Activated CD4-positive, alpha-beta T cell treated with anti-CD3 and anti-CD28 coated beads, Interleukin-2, amount 50 U/mL, for 24 hours (primary cell): ENCODE measurements at places on chromosomes 1 and 21.

DNA sequence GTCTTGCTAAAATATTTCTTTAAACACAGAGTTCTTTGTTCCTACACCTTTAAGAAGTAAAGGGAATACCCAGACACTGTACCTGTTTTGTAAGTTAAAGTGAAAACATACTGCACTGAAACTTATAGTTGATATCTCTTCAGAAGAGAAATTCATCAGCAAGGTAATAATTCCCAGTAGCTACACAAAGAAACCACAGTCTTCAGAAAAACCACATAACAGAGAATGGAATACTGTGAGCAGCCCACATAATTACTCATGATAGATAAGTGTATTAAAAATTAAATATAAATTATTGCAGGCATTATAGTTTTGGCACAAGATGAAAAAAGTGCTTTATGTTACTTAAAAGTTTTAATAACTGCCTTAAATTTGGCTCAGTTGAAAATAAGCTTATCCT is 276.6 kb downstream of the SETD4 start:
- DNase-seq = no peak

DNA sequence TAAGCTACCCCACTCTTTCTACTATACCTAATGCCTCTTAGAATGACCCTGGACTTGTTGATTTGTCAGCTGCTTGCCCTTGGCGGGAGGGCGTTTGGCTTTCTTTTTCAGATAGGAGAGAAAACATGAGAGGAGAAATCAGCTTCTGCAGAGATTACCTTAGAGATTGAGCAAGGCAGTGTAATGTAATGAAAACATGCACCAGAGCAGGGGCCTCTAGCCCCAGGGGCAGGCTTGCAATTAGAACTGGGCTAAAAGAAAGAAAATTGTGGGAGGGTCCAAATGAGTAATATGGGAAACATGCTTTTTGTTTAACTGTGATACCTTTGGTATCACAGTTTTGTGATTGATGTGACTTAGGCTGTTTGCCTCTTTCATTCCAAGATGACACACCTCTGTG is 89.7 kb downstream of the PBX1 start:
- no peak for DNase-seq

DNA sequence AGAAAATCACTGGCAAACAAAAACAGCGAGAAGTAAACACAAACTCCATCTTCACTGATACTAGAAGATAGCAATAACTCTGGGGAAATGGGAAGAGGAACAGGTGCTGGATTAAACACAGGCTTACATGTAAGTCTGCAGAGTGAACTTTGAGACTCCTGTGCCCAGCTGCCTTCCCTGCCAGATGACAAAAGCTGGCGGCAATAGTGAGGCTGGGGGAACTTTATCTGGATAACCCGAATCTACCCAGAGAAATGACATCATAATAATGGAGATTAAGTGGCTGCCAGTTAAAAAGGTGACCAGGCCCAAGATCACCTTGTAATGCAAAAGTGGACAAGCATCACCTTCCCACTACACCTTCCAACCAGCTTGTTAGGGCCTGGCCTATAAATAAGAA is 184.5 kb downstream of the CHRM3 start:
- DNase-seq = no peak

- peak; percentile 25 for DNase-seq
Measured at GRCh38 chr1:171740987-171741871, 636 bp downstream of the VAMP4 start.

DNA sequence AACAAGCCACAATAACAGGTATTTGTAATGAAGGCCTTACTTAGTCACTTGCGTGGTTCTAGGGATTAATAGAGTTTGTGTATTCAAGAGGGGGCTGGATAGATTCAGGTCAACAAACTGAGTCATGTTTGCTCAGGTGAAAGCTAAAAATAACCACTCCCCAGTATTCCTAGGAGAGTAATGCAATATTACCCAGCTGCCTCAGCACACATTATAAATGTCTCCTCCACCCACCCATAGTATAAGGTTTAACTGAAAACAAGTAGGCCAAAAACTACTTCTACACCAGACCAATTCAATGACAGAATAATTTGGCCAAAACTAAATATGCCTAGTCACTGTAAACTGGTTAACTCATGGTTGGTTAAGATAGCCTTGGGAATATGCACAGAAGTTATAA is 34.4 kb downstream of the WLS start:
- no peak for DNase-seq

DNA sequence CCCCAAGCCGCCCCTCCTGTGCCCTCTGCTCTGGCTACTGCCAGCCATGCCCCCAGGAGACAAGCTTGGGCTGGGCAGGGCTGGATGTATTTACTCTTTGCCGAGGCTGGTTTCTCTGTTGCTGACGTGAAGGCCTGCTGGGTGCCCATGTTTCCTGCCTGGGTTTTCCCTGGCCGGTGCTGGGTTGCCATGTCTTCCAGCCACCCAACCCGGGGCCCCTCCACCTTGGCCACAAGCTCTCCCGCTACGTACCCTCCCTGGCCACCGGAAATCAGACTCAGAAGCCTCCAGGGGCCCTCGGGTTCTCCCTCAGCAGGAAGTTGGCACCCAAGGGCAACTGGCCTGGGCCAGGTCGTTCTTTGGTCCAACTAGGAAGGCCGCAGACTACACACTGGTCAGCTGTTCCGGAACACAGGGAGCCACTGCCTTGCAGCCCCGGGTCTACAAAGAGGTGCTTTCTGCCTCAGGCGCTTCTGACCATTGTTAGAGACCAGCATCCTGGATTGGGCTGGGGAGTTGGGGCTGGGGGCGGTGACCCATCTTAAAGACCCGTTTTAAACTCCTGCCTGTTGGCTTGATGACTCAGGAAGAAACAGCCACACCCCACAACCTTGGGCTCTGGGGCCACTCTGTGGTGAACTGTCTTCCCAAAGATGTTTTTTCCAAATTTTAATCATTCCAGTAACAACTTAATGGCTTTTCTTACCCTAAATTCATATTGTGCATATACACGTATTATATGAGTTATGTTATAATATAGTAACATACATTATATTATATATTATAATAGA is 71.2 kb upstream of the RUNX3 start:
- no peak for DNase-seq

GRCh38 chr1:169949139-169949538 is 55.4 kb upstream of the SCYL3 start:
- no peak for DNase-seq

GRCh38 chr1:200364831-200365230 is 45.0 kb downstream of the ZNF281 start:
- no peak for DNase-seq

DNA sequence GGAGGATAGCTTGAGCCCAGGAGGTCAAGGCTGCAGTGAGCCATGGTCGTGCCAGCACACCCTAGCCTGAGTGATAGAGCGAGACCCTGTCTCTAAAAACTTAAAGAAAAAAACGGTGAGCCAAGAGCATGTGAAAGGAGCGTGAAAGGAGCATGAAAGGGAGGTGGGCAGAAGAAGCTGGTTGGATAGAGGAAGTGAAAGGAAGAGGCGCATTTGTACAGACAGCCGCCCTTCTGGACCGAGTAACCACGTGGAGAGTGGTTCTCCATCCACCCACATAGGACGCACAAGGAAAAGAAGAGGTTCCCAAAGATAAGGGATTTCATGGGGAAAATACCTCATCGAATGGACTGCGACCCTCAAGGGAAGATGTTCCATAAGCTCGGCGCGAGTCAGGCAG is 60.4 kb upstream of the IFNAR2 start:
- DNase-seq = no peak

GRCh38 chr1:110463725-110464124 is 12.8 kb downstream of the PROK1 start:
- no peak for DNase-seq

- no peak for DNase-seq
Measured at GRCh38 chr1:74654708-74655107, 18.9 kb downstream of the ERICH3 start.

DNA sequence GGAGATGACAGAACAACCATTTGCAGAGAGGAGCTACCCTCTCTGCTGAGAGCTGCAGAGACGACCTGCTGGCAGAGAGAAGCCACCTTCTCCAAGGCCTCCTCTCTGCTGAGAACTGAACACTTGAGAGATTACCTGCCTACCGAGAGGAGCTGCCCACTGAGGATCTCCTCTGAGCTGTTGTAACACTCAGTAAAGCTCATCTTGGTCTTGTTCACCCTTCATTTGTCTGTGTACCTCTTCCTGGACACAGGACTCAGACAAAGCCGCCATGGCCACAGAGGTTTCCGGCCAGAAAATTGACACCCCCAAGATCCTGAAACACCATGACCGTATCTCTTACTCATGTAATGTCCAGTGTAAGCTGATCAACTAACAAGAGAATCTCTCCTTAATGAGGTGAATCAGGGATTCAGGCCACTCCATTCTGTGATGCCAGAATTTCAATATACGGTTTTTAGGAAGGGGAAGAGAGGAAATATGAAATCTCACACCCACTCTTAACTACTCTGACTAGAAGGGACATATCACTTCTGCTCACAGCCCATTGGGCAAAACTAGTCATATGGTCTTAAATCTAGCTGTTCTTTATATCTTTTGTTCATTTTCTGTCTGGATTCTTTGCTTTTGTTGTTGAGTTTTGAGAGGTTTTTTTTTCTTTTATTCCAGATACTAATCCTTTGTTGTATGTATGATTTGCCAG is 83.8 kb downstream of the RHOU start:
- no peak for DNase-seq

DNA sequence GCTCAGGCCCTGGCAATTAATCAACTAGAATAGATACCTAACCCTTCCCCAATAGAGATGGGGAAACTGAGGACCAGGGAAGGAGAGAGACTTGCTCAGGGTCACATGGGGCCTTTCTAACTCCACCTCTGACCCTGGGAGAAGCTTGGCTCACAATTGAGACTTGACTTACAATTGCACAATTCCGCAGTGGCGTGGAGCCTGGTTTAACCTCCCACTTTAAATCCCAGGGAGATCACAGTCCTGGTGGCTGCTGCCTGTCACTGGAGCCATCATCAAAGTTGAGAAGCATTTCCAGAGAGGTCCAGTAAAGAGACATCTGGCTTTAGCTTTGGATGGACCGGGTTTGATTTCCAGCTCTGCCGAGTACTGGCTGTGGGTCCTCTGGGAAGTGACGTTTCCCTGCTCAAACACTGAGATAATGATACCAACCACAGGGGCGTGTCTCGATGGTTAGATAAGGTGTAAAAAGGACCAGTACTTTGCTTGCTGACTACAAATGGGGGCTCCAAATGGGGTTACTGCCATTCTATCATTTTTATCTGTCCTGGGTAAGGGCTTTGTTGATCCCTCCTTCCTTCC is 39.3 kb downstream of the TRIM62 start:
- DNase-seq = no peak

DNA sequence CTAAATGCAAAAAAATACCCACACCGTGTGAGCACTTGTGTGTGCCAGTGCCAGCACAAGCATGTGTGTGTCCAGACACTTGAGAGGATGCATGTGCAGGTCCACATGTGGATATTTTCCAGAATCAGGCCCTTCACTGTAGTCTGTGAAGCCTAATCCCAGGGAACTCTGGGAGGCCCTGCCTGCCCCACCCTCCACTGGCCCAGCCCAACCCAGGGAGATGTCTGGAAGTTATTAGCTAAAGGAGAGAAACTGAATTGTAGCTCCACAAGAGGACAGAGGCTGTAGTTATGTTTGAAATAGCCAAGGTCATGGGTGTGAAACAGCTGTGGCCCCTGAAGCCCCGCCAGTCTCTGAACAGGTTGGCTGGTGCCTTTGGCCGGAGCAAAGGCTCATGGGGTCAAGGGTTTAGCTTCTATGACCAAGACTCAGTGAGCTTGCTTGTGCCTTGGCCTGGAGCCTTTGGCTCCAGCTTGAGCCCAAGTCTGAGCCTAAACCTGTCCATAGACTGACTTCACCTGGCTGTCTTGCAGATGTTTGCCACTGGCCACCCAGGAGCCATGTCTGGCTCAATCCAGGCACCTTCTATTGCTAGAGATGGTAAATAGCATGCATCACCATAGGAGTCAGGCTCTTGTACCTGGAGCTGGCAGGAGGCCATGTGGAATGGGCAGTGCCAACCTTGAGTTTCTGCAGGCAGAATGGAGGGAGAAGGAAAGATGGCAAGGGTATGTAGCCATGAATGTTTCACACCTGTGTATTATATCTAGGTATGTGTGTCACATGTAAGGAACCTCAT is 69.9 kb downstream of the TMEM53 start:
- no peak for DNase-seq

DNA sequence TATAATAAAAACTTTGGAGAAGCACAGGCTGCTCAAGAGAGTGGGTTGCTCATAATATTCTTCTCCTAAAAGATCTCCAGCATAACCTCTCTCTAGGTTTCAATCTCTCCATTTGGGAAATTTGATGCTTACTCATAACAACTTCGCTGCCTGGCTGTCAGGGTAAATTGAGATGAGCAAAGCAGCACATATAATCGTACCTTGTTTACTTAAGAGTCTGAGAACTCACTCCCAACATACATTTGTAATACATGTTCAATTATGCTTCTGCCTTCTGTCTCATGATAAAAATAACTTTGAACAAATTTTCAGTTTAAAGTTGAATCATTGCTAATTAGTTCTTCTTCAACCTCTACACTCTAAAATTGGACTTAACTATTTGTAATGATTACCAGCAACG is 68.9 kb downstream of the DUSP10 start:
- no peak for DNase-seq

DNA sequence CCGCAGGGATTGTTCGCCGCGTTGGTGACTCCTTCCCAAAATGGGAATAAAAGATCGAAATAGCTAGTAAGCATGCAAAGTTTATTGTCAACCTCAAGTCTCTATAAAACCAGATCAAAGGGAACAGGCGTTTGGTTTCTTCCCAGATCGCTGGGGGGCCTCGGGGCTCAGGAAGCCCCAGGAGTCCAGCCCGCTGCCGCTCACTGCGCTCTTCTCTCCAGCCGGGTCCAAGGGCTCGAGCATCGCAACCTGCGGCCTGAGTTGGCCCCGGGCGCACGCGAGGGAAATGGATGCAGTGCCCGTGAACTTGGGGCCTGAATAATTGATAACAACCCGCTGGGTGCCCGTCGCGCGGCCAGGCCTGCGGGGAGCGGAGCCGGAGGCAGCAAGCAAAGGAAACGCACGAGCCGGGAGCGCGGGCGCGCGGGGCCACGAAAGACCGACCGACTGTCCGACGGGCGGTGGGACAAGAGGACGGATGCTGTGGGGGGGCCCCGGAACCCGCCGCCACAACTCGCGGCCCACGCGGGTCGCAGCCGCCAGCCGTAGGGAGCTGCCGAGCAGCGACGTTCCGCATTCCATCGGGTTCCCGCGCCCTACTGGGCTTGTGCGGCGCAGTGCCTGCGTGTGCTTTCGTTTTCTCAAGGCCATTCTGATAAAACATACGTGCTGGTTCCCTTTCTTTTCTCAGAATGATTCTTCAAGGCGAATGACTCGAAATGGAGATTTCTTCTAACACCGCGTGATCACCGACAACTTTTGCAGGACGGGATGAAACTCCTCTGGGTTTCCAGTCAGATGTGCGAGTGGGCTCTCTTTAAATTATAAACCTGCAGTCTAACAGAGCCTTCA is 14.0 kb upstream of the ALX3 start:
- DNase-seq = no peak

- no peak for DNase-seq
Measured at GRCh38 chr21:38494251-38494642, 4.0 kb downstream of the ERG start.

- no peak for DNase-seq
Measured at GRCh38 chr1:55353707-55354620, 138.8 kb upstream of the USP24 start.
